NCI-H1417 (cell line): ENCODE measurements at places on chromosomes 5 and 9.
A peak's percentile ranks its signal among the peaks of the same experiment; 100 is the strongest.

DNA sequence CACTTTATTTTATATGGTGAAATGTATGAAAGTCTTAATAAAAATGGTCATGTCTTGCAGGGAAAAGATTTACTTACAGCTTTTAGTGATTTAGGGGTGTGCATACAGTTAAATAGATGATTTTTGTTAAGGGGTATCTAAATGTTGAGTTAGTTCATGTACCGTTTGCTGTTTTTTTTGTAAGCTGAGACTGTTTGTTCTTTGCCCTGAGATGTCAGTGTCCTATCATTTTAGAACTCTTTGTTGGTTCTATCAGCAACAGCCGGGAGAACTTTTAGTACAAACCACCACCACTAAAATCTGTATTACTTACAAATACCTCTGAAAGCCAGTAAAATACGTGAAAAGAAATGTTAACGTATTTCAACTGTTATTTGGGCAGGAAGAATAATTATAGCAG, 56.3 kb upstream of the MTMR12 start:
- no peak for DNase-seq

GRCh38 chr9:83385317-83385716, 152.9 kb downstream of the FRMD3 start:
- no peak for DNase-seq

DNA sequence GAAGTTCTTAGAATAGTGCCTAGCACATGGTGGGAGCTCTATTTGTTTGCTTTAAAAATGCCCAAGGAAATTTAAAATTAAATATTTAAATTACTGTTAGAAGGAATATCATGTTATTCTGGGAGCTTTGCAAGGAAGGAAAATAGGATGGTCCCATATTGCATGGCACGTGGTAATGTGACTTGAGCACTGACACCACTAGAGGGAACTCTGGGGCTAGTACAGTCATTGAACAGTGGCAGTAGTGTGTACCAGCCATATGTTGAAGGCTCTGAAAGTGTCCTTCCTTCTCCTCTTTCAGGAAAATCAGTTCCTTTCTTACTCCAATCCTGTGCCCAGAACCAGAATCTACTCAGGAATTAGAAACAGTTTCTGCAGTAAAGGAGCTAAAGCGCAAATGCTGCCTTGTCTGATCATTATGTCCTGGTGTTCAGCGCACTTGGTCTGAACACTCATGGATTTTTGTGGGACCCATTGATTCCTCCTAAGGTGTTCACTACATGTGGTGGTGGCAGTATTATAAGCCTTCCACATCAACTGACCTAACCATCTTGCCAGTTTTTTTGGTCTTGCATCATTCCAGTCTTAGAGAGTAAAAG, 54.1 kb downstream of the GDA start:
- DNase-seq: peak; percentile 26

DNA sequence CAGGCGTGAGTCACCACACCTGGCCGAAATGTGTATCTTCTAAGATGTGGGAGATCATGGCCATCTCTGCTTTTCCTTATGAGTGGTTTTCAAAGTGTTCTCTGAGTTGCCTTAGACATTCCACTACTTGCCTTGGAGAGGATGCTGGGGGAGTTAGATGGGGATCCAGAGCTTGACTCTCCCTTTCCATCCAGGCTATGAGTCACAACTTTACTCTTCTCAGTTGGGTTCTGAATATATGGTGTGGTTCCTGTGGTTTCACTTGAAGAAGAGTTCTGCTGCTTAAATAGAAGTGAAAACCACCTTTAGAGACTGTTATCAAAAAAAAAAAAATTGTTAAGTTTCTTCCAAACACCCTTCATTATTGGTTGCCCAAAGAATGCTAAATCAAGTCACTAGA, 217.6 kb downstream of the ZNF608 start:
- DNase-seq: no peak

DNA sequence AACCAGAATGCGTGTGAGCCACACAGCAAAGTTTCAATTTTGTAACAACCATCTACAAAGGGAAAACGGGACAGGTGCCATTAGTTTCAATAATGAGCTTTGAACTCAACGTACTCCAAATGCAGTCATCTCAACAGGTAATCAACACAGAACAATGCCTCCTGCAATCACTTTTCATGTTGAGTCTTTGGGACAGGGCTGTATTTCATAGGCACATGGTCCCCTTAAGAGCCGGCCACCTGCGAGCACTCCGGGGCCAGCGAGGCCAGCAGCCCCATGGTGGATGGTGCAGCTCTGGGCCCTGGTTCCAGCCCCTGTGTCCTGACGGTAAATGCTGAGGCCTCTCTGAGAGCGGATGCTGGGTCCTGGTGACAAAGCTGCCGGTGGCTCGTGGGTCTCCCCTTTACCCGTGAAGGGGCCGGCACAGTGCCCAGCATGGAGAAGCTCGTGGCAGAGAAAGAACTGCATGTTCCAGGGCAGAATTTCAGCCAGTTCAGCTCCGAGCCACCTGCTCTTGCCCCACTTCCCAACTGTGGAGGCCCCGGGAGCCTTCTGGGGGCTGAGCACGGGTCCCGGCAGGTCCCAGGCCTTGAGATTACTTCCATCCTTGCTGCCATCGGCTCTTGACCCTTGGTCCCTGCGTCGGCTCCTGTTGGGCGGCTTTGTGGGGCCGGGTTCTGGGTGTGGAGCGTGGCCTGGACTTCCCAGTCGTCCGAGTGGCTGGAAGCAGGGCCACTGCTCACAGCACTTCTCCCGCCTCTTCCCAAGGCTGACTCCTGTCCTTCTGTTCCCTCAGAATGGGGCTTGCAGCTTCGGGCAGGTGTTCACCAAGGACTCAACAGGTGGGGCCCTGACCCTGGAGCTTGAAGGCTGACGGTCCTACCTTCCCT, 26.1 kb upstream of the RNU6ATAC start:
- DNase-seq: no peak

- DNase-seq: no peak
Observed at GRCh38 chr5:570446-570845, 41.7 kb upstream of the CEP72 start.

DNA sequence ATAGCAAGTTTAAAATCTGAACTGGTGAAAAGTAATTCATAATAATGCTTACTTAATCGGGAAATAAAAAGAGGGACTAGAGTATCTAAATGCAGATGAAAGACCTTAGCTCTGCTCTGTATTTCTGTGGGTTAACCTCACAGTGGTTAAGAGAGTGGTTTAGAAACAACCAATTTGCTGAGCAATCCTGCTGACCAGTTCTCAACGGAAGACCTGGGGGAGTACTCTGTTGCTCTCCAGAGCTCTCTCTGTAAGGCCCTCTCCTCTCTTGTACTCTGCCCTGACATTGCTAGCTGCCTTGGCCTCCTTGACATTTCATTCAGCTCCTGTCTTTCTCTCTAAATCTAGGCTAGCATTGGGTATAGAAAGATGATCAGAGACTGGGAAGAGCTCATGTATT, 1186.6 kb upstream of the SEMA6A start:
- DNase-seq: no peak

DNA sequence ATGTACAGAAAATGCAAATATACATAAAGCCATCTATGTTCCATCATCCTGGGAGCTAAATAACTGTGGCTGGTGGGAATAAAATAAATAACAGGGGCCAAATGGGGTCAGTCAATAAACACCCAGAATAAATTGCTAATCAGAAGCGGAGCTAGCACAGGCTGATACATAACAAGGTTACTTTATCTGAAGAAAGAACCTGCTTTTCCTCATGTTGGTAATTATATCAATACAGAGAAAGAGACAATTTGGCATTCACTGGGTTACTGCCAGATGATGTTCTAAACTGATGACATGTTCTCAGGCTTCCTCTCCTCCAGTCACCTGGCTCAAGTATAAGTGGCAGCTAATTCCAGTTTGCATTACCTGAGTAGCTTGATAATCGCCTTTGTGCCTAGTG, 144.9 kb upstream of the CD180 start:
- DNase-seq: no peak

- DNase-seq: no peak
Observed at GRCh38 chr5:74120585-74120984, 494.6 kb downstream of the ARHGEF28 start.

GRCh38 chr9:107251756-107252322, 31.2 kb upstream of the RAD23B start:
- DNase-seq: no peak

GRCh38 chr9:136711751-136712689, at the start of gene DIPK1B:
DIPK1B (plus strand) TSS chr9:136712572; CDS start chr9:136712666, 94 bp downstream.
- DNase-seq: peak; percentile 90

GRCh38 chr5:95244479-95244878, 40.4 kb downstream of the MCTP1 start:
- peak; percentile 29 for DNase-seq

DNA sequence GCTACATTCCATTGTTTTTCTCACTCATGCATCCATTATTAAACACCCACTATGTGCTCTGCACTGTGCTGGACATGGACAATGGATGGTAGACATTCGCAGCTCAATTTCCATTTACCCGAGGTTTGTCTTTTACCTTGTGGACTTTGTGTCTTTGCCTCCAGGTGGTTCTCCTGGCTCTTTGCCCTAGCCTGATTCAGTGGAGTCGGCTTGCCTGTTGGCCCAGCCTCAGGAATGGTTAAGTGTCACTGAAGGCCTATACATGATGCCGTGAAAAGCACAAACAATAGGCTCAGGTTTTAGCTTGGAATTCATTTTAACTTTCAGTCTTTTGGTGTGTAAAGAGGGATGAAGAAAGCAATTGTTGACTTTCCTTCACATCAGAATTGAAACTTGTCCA, 16.5 kb upstream of the DMRT3 start:
- DNase-seq: no peak

GRCh38 chr5:170581211-170581610, 77.4 kb downstream of the KCNIP1 start:
- no peak for DNase-seq

GRCh38 chr5:58455066-58455465, 4.8 kb downstream of the PLK2 start:
- no peak for DNase-seq

DNA sequence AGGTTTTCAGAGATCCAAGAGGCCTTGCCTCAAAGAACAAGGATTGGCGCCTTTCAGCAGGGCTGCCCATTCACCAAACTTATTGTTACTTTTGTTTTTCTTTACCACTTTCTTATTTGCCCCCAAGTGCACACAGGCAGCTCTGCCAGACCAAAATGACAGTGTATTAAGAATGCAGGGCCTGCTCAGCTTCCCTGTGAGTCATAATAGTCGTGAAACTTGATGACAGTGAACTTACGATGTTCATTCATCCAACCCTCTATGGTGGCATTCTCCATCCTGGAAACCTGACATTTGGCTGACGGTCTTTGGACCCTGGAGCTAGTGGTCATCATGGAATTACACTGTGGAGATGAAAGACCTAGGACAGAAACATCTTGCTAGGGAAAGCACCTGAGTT, 44.3 kb downstream of the UBE2QL1 start:
- DNase-seq: no peak

DNA sequence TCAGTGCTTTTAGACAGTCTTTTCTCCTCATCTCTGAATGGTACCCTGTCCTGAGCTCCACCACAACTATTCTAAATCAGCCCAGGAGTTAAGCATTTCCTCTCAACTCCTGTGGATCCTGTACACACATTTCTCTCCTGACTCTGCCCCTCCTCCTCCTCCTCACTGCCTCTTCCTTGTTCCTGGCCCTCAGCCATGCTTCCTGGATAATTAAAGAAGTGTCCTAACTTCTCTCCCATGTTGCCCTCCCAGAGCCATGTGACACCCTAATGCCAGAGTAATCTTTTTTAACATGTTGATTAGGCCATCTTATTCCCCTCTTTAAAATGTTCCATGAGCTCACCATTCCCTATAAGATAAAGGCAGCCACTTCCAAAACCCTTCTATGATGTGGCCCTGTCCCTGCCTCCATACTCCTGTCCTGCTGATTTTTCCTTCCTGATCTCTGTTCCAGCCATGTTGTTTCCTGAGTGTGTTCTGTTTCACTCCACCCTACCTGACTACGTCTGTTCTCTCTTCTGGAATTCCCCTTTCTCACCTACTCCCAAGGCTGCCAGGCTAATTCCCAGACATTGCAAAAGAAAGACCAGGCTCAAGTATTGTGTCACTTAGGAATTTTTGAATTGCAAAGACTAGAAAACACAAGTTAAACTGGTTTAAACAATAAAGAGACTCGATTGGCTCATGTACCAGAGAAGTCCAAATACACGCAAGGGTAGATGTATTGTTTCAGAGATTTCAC, 295.2 kb downstream of the MAST4 start:
- no peak for DNase-seq

- no peak for DNase-seq
Observed at GRCh38 chr9:108687006-108687987, 168.5 kb downstream of the ACTL7B start.

DNA sequence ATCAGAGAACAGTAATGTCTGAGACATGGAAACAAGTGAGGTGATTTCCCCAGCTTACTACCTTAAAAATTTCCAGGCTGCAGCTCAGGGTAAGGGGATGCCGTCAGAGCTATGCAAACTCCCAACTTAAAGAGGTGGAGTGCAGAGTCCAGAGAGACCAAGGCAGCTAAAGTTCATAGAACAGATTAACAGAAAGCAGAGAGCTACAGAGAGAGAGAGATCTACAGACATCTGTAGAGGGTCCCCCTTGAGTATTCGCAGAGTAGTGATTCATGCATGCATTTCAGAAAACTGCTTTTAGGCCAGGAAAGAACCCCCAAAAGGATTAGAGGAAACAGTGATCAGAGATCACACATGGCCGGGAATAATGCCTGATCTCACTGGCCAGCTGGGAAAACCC, 306.2 kb upstream of the PUM3 start:
- DNase-seq: no peak

GRCh38 chr9:118577121-118577520, 792.1 kb downstream of the BRINP1 start:
- no peak for DNase-seq

GRCh38 chr5:107484281-107484680, 186.5 kb downstream of the EFNA5 start:
- no peak for DNase-seq
